Hippocampal formation (tissue), 2 donors: ENCODE measurements at places on chromosomes 2 and 18.

DNA sequence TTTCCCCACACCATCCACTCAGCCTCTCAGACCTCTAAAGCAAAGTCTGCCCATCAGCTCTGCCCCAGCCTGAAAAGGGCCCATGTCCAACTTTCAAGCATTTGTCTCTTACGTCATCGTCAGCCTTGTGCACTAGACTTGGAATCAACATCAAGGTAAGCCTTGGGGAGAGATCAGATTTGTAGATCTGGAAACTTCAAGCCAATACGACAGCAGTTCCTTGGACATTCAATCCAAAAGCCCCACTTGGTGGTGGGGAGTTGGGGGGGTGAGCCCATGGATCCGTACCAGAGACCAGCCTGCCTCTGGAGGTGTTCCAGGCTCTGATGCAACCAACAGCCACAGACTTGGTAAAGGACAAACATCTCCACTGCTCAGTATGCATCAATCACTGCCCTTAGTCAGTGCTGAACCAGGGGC, 206.8 kb upstream of the MEIS1 start:
- DNase-seq: no peak

DNA sequence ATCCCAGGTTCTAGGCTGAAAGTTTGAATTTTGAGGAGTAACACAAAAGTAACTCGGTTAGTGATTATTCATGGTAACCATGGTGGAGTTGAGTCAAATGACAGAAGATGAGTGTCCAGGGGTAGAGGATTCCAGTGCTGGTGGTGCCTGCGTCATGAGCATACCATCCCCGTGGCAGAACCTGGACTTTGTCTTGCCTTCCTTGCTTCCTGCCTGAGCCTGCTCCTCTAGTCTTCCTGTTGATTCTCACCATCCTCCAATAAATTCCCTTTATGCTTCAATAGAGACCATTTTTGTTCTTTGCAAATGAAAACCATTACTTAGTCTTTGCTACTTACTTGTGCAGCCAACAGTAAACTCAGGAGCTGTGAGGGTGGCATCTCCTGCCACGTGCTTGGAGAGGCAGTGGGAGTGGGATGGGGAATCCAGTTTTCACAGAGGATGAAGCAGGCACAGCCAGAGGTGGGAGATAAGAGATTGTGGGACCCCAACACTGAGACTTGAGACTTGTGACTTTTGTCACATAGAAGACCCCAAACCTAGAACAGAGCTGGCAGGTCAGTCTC, 4.1 kb upstream of the YES1 start:
- DNase-seq: no peak

- DNase-seq: no peak
Measured at GRCh38 chr18:74376523-74376922, 60.9 kb downstream of the C18orf63 start.

DNA sequence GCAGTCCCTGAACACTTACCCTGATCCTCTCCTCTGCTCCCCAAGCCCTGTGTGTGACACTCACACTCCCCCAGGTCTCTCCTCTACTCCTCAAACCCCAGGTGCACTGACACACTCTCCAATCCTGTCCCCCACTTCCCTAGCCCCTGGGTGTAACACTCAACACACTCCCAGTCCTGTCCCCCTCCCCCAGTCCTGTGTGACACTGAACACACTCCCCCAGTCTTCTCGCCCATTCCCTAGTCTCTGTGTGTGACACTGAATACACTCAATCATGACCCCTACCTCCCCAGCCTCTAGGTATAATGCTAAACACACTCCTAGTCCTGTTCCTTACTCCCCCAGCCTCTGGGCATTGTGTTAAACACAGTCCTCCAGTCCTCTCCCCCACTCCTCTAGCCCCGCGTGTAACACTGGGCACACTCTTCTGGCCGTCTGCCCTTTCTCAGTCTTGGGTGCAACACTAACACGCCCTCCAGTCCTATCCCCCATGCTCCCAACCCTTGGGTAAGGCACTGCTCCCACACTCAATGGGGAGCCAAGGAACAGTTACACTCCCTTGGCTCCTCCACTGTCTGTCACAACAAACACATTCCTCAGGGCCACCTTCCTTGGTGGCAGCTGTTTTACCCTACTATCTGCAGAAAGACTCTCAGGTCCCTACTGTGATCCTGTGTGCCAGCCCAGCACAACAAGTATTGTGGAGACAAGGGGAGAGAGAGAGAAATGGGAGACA, 82.5 kb upstream of the PKDCC start:
- DNase-seq: no peak

DNA sequence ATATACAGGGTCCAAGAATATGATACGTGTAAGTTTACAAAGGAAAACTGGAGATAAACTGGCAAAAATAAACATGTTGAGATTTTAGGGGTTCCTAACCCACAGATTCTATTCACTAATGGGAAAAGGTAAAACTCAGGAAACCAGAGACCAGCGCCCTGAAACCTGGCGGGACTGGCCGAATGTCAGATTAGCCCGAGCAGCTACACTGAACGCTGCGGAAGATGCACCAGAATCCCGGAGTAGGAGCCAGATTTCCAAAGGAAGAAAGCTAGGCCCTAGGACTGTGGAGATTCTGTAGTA, 679 bp upstream of the WDR75 start:
- no peak for DNase-seq

DNA sequence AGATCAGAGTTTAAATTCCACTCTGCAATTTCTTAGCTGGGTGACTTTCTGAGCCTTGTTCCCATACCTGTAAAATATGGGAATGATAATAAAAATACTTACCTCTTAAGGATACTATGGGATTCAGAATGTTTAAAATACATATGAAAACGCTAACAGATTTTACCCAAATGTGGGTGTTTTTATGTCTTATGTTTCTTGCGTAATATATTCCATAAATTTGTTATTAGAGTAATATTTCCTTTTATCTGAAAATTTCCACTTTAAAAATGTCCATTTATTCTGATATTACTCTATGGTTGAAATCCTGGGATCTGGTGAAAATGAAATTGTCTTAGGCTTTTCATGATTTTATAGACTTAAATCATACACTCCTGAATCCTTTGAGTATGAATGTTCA, 45.5 kb downstream of the MAPRE2 start:
- no peak for DNase-seq

DNA sequence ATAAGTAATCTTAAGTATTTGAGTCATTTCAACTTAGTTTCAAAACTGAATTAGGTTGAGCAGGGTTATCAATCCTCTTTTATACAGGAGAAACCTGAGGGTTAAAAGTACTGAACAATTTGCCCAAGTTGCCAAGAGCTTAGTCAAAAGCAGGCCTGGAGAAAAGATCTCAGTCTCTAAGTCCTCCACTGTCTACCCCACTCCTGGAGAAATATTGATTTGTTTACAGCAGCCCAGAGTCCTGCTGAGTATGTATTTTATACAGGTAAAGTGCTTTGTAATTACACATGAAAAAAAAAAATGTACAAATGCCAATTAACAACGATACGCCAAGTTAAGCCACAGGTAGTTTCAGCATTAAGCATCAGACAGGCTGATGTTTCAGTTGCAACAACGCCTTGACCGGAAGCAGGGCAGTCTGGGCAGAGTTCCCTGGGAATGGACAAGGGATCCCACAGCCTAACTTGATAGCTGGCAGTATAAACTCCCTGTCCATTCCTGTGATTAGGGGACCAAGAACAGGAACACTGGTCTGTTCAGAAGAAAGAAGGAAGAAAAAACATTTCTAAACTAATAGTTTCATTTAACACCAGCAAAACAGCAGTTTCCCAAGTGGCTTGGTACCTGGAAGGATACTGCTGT, 132.9 kb downstream of the MYO5B start:
- no peak for DNase-seq

GRCh38 chr2:12391116-12391515, 325.6 kb upstream of the TRIB2 start:
- no peak for DNase-seq

GRCh38 chr2:207676827-207677354, 34.5 kb upstream of the CCNYL1 start:
- no peak for DNase-seq

DNA sequence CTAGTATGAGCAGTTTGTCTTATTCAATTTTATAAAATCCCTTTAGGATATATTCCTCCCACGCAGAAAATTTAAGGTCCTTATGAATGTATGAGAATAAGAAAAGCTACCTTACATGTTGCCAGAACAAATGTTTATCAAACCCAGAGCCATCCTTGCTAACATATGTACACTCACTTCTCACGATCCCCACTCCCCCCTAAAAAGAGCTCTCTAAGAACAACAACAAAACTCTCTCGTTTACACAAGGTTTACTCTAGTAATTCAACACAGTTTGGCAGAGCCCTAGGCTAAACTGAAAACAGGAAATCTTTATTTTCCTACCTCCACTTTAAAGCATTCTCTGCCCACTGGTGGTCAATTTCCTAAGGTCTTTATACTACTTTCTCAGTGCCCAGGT, 504.9 kb downstream of the ZEB2 start:
- DNase-seq: no peak

DNA sequence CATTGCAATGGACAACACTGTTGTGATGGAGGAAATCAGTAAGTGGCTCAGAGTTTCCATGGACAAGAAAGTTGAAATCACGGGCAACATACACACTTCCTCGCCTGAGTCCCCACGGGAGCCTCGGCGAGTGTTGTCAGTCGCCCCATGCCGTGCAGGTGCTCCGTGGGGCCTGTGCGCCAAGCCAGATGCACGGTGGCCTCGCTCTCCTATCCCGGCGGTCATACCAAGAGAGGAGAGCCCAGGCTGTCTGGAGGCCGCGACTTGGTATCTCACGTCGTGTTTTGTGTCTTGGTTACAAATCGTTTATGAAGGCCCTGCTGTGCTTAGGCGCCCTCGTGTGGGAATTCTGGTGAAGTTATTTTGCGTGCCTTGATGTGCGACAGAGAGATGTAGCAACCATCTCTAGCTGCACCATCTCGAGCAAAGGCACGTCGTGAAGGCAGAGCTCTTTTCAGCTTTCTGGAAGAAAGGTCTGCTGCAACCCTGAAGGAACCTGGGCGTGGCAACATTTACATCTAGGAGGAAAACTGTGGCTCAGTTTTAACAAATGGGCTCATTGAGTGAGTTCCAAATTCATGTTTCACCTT, 21.8 kb downstream of the ATG4B start:
- peak; percentile 43 for DNase-seq

DNA sequence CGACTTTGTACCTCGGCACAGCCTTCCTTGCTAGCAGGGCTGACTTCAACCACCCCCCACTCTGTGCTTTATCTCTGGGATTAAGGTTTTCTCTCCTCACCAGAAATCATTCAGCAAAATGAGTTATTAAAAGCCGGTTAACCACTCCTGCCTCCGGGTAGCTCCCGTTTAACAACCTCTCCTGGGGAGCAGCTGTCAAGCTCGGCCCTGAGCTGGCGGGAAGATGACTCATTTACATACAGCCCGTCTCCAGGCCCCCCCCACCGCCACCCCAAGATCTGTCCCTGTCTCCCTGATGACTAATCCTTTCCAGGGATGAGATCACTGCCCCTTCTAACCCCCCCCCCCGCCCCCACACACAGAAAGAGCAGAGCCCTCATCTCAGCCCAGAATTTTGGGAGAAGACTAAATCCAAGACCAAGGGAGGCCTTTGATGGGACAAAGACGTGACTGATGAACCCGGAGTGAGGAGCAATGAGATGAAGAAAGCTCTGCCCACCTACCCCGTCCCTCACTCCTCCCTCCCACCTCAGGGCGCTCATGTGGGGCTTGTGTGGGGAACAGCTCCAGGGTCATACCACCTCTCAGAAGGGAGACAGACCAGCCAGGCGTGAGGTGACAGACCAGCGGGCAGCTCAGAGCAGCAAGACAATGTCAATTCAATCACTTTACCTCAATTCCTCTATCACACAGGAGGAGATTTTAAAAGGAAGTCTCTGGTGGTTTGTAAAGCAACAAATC, 131.4 kb downstream of the MSH2 start:
- DNase-seq: no peak

DNA sequence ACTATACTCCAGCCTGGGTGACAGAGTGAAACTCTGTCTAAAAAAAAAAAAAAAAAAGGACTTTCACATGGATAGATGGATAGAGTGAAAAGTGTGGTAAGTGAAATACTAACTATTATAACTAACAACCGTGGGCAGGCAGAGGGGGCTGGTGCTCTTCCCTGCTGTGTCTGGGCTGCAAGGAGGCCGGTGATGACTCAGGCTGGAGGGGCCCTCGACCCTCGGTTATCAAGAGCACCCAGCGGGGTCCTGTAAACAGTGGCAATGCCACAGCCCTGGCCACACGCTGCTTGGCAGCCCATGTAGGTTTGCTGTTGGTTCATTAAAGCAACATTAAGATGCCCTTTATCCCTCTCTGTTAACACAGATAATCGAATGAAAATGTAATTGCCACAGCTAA, 184.8 kb upstream of the RAB12 start:
- no peak for DNase-seq

DNA sequence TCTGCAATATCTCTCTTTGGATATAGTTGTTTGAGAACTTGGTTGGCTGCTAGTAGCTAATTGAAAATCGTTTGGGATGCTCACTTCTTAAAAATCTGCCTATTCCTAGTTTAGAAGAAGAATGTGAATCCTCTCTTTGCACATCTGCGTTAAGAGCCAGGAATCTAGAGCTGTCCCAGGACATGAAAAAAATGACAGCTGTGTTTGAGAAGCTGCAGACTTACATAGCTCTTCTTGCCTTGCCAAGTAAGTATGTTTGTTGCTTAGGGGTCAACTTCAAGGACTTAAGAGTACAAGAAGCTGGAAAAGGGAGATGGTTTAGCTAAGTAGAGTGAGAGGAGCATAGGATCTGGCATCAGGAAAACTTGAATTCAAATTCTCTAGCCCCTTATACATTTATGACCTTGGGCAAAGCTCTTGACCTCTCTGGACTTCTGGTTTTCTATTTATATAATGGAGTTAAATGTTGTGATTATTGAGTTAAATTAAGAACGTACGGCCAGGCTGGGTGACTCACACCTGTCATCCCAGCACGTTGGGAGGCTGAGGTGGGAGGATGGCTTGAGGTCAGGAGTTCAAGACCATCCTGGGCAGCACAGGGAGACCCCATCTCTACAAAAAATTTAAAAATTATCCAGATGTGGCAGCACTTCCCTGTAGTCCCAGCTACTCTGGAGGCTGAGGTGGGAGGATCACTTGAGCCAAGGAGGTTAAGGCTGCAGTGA, 55.2 kb upstream of the STON1 start:
- DNase-seq: no peak

DNA sequence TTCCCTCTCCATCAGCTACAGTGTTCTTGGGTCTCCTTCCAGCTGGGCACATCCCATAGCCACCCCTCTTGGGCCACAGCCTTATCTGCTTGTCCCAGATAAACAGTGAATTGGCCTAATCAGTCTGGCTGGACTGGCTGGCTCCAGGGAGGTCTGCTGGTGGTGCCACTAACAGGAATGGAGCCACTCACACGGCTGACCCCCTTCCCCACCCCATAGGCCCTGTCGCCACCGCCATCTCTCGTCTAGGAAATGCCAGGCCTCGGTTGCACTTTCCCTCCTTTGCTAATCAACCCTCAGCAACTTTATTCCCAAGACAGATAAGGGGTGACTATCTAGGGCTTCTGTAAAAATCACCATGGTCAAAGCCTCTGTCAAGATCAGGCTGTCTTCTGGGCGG, 23.0 kb upstream of the TNP1 start:
- no peak for DNase-seq

- no peak for DNase-seq
Measured at GRCh38 chr18:59464486-59464885, 105.4 kb upstream of the LMAN1 start.
